T-helper 1 cell (primary cell): ENCODE measurements at places on chromosomes 5 and 9.

DNA sequence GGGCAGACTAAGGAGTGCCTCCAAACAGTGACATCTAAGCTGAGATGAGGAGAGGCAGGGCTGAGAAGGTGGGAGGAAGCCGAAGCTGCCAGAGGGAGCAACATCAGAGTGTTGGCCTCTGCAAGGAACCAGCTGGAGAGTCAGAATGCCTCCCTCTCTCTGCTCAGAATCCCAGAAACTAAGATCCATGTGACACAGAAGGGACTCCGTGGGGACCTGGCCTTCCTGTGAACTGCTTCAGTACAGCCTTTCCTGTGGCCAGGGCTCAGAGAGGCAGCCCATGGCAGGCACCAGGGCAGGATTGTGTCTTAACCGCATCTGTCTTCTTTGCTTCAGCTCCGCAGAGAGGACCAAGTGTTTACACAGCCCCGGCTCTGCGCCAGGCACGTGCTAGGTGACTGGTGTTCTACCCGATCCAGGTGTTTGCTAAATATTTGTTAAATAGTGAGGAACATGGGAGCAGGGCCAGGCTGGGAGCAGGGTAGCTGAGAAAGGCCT, 33.5 kb downstream of the KCNMB1 start:
- no peak for DNase-seq

DNA sequence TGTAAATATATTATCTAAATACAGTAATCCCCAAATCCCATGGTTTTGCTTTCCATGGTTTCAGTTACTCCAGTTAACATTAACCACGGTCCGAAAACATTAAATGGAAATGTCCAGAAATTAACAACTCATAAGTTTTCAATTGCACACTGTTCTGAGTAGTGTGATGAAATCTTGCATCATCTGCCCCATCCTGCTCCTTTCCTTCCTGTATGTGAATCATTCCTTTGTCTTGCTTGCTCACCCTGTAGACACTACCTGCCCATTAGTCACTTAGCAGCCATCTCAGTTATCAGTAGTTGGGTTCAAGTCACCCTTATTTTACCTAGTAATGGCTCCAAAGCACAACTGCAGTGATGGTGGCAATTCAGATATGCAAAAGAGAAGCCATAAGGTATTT, 1568.5 kb upstream of the WWC1 start:
- DNase-seq: no peak

DNA sequence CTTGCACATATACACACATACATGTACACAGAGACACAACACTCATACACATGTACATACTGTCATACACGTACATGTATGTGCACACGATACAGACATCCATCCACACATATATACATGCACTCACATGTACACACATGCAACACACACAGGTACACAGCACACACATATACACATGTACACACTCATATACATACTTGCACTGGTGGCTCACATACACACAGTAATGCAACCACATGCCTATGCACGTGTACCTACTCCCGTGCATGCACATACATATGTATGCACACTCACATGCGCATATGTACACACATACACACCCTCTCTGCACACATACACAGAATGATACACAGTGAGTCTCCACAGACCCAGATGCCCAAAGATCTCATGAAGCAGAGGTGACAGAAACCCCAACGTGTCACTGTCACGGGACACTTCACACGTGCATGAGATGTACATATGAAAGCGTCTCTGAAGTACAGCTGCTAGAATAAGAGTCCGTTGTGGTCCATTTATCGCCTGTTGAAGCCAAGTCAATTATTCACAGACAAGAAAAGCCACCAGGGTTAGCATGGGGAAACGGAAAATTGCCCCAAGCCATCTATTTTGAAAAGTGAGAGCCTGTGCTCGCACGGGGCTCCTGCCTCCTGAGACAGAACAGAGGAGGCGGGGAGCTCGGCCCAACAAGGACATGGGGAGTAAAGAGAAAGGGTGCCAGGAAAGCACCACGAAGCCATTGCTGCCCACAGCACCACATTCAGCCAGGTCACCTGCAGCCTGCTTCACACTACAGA, 24.9 kb downstream of the LPCAT1 start:
- no peak for DNase-seq

DNA sequence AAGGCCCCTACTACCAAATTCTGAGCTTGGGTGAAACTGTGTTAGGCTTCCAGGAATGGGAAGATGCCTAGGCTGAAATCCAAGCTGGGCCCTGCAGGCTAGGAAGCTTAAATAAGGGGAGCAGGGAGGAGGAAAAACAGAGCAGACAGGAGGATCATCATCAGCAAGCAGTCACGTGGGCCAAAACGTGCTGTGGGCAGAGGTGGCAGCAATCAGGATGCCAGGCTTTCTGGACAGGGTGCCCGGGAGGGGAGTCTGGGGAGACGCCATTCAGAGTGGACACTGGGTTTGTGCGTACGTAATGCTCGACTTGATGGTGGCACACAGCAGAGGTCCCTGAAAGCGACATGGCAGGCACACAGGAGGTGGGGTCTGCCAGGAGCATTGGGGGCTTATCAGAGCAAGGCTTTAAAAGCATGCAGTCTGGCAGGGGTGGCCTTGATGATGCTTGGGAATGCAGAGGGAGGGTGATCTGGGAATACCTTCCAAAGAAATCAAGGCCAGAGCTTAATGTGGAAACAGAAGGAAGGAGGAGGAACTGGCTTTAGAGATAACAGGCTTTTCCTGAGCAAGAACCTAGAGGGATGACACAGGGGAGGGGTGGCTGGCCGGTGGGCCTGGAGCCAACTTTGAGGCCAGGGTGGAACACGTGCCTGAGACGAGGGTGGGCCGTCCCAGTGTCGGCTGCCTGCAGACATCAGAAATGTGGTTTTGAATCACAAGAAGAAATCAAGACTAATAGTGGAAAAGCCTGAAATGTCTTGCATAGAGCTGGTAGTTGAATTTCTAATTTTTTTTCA, 212.5 kb downstream of the GADD45G start:
- no peak for DNase-seq

GRCh38 chr5:108515517-108516105, 133.7 kb upstream of the FBXL17 start:
- no peak for DNase-seq

DNA sequence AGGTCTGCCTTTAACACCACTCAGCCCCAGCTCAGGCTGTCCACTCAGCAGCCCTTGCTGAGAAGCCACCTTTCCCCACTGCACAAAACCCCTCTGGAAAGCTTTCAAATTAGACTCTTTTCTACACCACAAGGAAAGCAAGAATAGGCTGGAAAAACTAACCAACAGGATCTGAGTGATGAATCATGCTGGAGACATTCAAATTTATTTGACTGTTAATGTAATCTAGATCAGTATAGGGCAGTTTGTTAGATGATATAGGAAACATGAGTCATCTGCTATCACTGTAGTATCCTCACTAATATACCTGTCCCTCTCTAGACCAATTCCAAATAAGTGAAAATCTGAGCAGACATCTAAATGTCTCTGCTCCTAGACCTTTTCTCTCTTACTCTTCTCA, 127.8 kb upstream of the PAM start:
- no peak for DNase-seq

DNA sequence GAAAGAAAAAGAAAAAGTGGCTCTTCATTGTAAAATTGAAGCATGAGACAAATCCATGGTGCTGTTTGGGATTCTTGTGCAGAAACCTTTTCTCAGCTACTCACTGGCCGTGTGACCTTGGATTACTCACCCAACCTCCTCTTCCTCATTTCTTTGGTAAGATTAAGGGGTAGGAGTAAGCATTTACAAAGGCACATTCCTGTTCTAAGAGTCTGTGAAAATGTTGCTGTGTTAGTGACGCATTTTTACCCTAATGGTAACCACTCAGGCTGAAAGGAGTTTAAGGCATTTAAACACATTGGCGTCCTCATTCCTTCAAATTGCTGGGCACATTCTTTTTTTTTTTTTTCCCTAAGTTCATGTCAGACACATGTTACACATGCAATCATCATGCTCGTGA, 4.3 kb downstream of the RAI14 start:
- DNase-seq: no peak

DNA sequence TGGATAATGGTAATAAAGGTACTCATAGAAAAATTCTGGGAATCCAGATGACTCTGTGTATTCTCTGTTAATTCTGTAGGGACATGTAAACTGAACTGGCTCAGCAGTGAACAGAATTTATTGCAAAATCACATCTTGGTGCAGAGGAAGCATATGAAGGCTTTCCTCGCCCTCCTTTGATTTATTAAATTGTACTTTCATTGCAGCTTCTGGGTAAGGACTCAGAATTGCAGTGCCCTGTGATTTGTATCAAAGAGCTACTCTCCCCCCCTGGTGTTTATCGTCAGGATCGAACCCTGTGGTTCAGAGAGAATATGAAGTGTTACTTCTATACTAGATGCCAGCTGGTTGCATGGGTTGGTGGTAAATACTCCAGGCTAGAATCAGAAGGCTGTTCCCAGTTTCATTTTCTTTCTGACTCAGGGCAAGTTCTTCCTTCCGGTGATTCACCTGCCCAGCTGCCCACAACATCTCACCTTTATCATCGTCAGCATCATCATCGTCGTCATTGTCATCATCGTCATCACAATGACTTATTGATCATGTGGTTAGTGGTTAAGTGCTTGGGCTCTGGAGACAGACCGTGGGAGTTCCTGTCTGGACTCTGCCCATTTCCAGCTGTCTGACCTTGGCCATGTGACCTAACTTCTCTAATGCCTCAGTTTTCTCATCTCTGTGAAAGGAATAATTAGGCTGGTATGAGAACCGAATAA, 238.8 kb downstream of the ARHGAP26 start:
- DNase-seq: peak; percentile 99

GRCh38 chr5:11334404-11334803, 569.8 kb downstream of the CTNND2 start:
- DNase-seq: no peak

DNA sequence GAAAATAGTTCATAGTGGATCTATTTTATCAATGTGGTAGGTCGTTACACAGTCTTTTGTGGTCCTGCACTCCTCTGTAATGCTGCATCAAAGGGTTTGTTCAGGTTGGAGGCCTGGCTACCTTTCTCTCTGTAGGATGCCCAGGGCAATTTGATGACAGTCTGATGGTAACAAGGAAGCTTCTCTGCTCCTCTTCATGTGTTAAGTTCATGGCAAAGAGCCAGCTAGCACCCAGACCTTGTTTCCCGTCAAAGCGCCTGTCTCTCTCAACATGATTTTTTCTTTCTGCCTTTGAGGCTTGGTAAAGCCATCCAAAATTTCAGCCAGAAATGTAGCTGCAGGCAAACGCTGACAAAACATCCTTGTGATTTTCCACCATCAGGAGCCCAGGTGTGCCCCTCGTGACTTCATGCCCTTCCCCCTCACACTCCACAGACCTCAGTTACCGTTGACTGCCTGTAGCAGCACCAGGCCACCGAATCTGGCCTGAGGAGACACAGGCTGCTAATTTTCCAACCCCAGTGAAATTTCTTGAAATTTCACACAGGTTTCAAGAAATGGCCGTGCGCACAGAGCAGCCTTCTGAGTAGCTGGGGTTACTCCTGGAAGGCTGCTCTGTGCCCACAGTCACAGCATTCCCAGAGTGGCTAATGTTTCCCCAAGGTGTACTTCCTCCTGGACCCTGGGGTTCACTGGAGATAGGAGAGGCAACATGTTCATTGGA, 292.7 kb downstream of the CWC27 start:
- DNase-seq: no peak

GRCh38 chr5:150506571-150507473, 1.1 kb upstream of the NDST1 start:
- DNase-seq: no peak

GRCh38 chr9:88889386-88889785, 101.9 kb upstream of the S1PR3 start:
- no peak for DNase-seq

DNA sequence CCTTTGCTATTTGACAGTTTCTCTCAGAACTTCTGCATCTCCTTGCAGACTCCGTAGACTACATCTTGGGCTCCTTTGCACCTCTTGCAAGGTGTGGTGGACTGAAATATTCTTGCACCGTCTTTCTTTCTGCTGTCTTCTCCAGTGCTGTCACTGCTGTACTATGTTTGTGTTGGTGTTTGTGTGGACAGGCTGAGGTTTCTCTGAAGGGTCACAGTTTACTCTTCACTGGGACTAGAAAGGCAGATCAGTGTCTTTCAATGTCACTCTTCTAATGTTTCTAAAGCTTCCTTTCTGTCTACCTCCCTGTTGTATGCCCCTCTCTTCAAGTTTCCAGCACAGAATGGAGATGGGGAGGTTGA, 410.0 kb upstream of the CD180 start:
- DNase-seq: no peak

DNA sequence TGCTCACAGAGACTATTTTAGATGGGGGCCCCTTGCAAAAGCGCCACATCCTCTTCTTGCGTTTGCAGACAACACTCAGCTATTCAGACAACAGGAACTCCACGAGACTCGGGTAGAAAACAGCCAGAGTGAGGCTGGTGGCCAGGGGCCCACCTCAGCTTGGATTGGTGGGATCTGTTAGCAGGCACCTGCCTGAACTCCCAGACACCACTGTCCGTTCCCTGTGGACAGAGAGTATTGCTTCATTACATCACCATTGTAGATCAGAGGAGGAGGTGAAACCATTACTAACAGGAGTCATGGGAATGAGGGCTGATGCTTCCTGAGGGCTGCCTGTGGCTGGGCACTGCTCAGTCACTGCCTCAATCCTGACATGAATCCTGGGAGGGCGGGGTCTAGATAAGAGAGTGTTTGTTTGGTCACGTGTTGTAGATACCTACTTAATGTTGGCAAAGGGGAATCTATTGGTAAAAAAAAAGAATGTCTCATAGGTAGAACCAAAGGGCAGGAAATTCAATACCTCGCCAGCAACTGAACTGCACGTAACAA, 4.4 kb upstream of the RAPGEF1 start:
- no peak for DNase-seq

- no peak for DNase-seq
These were observed 392.4 kb upstream of the PDE4D start for GRCh38 chr5:60285910-60286309.

GRCh38 chr5:362978-363765, 41.7 kb downstream of the AHRR start:
- DNase-seq: no peak

- DNase-seq: peak; percentile 81
These were observed 243.0 kb upstream of the PTGER4 start for GRCh38 chr5:40436535-40437237.

GRCh38 chr5:99032234-99033013, 103.6 kb upstream of the CHD1 start:
- DNase-seq: no peak

GRCh38 chr9:124349675-124350493, 65.4 kb downstream of the PSMB7 start:
- DNase-seq: no peak

DNA sequence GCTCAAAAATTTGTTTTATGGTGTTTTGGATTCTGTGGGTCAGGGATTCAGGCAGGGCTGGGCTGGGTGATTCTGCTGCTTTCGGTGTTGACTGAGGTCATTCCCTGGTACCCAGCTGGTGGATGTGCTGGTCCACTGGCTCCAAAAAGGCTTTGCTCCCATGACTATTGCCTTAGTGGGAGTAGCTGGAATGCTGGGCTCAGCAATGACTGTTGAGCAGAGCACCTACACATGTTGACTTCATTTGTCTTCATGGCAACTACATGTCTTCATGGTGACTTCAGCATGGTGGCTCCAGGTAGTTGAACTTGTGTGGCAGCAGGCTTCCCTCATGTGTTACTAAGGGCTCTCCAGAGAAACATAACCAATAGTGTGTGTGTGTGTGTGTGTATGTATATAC, 297.2 kb downstream of the DOCK8 start:
- no peak for DNase-seq
